Vagina (tissue), 2 donors: ENCODE measurements at places on chromosomes 13 and 19.

DNA sequence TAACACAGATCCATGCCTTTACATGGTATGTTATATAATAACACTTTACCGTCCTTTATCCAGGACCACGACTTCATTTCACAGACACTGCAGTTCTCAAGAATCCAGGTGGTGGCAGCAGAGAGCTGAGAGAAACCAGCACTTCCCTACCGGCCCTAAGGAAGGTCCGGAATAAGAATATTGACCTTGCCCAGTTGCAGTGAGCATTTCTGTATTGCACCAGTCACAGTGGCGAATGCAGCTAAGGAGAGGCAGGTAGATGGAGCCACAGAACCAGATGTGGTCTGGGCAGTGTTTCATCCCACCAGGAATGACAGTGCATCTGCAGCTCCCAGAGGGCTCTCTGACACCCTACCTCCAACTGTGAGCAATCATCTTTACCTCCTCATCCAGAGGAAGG lies 44.6 kb downstream of the ZNF787 start:
- DNase-seq = no peak

- no peak for DNase-seq
These were observed 9.8 kb upstream of the GNA15 start for GRCh38 chr19:3125900-3126524.

- no peak for DNase-seq
These were observed 196.7 kb downstream of the TBC1D4 start for GRCh38 chr13:75285310-75285709.

- DNase-seq = no peak
These were observed 10.5 kb downstream of the AP1M1 start for GRCh38 chr19:16208064-16208759.

DNA sequence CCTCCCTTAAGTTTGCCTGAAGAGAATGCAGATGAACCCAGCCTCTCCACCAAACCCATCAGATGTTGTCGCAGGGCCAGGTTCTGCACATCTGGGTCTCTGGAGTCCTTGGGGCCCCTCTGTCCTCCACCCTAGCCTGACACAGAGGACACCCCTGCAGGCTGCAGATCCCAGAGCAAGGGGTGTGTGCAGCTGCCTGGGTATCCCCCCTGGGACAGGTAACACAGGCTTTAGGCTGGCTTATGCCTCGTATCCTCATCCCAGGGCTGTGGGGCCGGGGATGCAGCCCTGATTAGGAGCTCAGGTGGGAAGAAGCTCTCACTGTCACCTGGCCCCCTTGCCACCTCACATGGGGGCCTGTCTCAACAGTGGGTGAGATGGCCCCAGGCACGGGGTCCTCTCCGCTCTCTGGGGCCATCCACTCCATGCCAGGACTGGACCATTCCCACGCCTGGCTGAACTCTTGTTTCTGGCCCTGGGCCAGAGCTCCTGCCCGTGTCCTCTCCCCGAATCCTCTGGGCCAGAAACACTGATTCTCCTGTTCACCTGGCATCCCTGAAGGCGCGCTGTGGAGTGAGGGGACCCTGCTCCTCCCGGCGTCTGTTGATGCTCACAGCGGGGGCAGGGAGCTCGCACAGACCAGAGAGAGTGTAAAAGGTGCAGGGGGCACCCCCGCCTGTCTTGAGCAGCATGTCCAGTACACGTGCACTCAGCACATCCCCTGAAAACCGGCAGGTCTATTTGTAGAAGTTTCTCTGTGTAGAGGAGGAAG lies 38.7 kb upstream of the TPM4 start:
- DNase-seq = no peak

- no peak for DNase-seq
These were observed 906 bp upstream of the CYP4F11 start for GRCh38 chr19:15935167-15935702.

- no peak for DNase-seq
These were observed 47.5 kb downstream of the COLGALT1 start for GRCh38 chr19:17602872-17603510.

DNA sequence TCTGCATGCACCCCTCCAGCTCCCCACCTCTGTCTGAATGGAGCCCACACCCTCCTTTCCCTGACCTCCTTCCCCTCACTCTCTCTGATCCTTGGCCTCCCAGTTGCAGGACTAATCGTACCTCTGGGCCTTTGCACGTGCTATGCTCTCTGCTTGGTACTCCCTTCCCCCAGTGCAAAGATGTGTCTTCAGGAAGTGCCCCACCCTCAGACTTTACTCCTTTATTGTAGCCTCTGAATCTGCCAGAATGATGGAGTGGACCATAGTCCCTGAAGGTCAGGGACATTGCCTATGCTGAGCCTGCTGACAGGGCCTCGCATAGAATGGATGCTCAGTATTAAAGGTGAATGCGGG lies 1.3 kb upstream of the JUND start:
- no peak for DNase-seq

GRCh38 chr13:78430166-78430791 lies 173.1 kb downstream of the POU4F1 start:
- no peak for DNase-seq

- no peak for DNase-seq
These were observed 33.4 kb downstream of the FAM124A start for GRCh38 chr13:51255556-51255955.

DNA sequence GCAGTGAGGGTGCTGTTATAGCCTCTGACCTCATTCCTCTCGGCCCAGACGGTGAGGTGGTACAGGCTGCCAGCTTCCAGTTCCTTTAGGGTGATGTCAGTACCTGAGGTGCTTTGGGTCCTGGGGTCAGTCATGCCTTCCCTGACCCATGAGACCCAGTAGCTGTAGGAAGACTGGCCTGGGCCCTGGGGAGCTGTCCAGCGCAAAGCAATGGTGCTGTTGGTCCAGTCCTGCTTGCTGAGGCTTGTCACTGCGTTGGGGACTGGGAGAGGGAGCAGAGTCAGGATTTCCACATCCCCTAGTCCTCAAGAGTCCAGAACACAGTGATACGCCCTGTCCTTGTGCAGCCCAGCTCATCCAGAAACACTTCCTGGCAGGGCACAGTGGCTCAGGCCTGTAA lies 10.7 kb downstream of the PTPRH start:
- no peak for DNase-seq

GRCh38 chr19:3154957-3155736 lies 19.3 kb downstream of the GNA15 start:
- no peak for DNase-seq

DNA sequence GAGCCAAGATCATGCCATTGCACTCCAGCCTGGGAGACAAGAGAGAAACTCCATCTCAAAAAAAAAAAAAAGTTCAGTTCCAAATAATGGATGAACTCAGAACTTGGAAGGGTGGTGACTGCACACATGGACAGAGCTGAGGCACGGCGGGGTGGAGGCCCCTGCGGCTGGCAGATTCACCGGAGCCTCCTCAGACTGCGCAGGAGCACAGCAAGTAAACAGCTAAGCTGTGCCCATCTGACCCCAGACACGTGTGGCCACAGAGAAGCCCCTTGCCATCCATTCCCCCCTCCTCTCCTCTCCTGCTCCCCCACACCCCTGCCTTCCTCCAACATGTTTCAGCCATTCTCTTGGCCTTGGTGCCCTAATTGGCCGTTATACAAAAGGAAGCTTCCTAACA lies 15.6 kb upstream of the PROZ start:
- DNase-seq = peak; percentile 67

- no peak for DNase-seq
These were observed 3.8 kb downstream of the GARIN5B start for GRCh38 chr19:55358943-55359908.

DNA sequence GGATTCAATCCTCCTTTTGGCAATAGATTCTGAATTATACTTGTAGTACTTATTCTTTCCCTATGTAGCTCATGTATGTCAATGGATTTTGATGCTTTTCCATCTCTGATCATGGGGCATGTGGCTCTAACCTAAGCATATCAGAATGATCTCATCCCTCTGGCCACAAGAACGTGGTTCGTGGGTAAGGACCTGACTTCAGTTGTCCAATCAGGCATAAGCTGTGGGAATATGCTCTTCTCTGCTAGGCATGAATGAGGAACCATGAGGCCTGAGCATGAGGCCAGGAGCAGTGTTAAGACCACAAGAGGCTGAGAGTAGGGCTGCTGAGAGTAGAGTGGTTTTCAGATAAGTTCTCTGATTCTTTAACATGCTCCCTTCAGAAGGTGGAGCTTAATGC lies 292.4 kb upstream of the TSHZ3 start:
- DNase-seq = no peak

GRCh38 chr13:56352361-56352760 lies 788.4 kb upstream of the PRR20A start:
- no peak for DNase-seq

DNA sequence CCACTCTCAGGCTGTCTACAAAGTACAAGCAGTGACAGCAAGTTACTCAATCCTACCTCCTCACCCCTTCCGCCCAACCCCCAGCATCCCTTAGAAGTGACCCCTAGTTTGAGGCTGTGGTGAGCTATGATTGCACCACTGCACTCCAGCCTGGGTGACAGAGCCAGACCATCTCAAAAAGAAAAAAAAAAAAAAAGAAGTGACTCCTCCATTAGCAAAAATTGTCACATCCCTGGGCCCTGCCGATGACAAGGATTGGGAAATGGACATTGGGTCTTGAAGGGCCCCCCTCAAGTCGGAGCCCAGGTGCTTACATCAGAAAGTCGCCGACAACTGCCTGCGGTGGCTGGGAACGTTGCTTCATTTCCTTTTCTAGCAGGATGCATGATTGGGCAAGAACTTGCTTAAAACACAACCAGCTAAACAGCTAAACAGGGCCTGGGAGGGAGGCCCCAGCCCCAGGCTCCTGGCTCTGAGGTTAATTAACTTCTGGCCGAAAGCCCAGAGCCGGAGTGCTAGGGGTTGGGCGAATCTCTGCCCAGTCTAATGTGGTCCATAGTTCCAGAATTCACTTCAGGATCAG lies 15.3 kb downstream of the RAB3D start:
- DNase-seq = peak; percentile 98

- peak; percentile 42 for DNase-seq
These were observed 104.6 kb downstream of the COL4A2 start for GRCh38 chr13:110411688-110412059.

- DNase-seq = no peak
These were observed 3.3 kb downstream of the CFD start for GRCh38 chr19:862581-863314.

- no peak for DNase-seq
These were observed 130.0 kb downstream of the ATP11A start for GRCh38 chr13:112819816-112820215.

DNA sequence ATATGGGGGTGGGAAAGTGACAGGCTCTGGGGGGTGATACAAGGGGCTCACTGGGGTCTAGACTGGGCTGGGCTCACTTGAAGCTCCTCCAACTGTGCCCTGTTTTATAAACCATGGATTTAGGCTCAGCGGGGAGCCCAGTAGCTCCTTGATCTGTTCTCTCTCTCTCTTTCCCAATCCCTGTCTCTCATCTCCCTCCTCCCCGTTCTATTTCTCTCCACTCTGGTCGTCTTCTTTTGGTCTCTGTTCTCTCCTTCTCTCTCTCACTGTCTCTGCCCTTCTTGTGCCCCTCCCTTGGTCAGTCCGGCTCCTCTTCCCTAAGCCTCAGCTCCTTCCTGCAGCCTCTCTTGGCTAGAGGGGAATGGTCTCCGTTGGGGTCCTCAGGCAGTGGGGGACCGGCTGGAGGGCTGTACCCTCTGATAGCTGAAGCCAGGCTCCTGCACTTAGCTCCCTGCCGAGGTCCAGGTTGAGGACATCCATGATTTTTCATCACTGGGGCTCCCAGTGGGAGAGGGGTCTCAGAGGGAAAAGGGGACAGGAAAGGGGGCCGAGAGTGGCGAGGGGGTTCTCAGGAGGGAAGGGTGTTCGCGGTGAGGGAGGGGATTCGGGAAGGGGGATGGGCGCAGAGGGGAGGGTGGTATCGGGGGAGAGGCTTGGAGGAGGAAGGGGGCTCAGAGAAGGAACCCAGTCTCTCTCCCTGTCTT lies 8.5 kb downstream of the UNC13A start:
- no peak for DNase-seq

GRCh38 chr19:58558066-58558622 lies at the start of gene UBE2M:
UBE2M (minus strand) TSS chr19:58558611; CDS start chr19:58558381, 230 bp downstream.
- DNase-seq = no peak

DNA sequence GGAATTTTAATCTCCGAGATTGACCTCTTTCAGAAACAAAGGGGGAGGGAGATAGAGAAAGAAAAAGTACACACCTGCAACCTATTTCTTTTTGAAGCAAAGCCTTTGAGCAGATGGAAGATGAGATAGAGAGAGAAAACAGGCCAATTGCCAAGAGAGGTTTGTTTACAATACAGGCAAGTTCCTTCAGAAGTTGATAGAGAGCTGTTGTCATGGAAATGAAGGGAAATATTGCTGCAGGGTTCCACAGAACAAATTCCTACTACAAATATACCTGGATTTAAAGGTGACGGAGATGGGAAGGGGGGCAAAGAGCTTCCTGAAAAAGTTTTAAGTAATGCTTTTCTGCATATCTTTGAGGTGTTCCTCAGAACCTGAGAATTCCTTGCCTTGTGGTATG lies 388.4 kb downstream of the NDFIP2 start:
- DNase-seq = no peak

DNA sequence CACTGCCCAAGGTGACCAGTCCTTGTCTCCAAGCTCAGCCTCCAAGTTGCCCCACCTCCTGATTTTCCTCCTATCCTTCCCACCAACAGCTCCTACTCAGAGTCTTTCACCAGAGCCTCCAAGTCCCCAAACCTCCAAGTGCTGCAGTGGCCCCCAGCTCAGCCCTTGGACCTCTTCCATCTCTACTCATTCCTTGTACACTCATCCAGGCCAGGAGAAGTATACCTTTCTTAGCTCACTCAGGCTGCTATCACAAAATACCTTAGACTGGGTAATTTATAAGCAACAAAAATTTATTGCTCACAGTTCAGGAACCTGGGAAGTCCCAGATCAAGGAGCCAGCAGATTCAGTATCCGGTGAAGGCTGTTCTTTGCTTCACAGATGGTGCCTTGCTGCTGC lies 11.3 kb downstream of the ATP7B start:
- DNase-seq = no peak

DNA sequence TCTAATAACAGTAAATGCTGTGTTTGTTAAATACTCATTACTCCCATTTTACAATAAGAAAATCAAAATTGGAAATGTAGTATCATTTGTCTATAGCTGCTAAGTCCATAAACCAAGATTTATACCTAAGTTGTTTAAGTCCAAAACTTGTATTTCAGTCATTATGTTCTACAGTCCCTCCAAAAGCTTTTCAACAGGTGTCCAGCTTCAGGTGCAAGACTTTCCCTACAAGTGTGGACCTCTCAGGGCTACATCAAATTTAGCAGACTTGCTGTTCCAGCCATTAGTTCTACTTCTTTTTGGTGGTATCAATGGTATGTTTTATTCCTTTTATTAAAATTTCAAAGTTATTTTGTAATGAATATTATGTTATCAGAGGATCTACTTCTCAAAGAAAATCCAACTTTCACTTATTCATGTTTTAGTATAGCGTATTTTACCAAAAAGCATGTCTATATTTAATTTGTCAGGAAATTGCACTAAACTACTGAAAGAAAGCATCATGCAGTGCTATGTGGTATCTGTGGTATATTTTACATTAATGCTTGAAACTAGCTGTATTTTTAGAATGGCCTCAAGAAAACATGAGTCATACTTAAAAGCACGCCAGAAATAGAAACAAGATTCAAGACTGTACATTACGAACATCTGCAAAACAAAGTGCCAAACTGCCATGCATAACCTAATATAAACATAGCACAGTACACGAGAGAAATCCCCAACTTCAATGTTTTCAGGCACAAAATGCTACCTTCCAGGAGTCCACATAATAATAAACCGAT lies 44.5 kb downstream of the VWA8 start:
- DNase-seq = no peak

- DNase-seq = no peak
These were observed 6.7 kb upstream of the DIAPH3 start for GRCh38 chr13:60170414-60170813.
